ENCODE measurements at places on chromosomes 7 and 10.
A peak's percentile ranks its signal among the peaks of the same experiment; 100 is the strongest.

GRCh38 chr10:23191764-23192711, at the start of gene PTF1A:
Gene PTF1A (plus strand): TSS chr10:23192312. CDS start chr10:23192531, 219 bp downstream.
- H3K36me3 ChIP-seq: no peaks in the 10 kb centered on the region
- H3K4me3 ChIP-seq: no peak within 1 kb of the TSS
- H3K27me3 ChIP-seq: peaks cover 71% of the 10 kb centered on the region
- no peak within 1 kb of the TSS for H3K27ac ChIP-seq
- DNase-seq: no peak

DNA sequence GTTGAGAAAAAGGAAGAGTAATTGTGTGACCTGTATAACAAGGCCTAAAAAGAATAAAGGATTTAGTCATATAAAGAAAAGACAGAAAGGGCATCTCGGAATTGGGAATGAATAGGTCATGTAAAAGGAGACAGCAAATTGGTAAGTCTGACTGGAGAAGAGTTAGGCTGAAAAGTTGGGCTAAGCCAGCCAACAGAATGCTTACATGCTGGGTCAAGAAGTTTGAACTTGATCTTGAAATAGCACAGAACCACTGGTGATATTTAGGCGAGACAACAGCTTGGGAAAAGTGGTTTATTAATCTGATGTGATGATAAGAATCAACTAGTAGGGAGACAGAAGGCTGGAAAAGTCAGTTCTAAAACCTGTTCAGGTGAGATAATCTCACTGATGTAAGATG, 4.8 kb downstream of the IDE start:
- H3K4me3 ChIP-seq: no peak overlapping the region
- peaks cover 41% of the 10 kb centered on the region for H3K36me3 ChIP-seq
- DNase-seq: no peak
- peaks cover 28% of the 10 kb centered on the region for H3K4me1 ChIP-seq
- peaks cover 2% of the 10 kb centered on the region for H3K27me3 ChIP-seq

DNA sequence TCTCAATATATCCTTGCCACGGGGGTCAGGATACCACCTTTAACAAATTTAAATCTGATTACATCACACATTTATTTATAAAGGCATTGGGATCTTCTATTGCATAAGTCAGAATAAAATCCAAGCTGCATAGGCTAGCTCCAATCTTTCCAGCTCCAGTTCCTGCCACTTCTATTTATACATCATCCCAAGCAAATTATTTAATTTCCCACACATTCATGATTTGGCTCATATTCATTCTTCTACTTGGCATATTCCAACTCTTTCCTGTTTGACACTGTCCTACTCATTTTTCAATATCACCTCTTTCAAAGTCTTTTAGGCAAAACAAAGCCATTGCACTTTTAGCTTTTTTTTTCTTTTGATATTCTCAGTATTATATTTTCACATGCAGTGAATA, 579.0 kb upstream of the FZD8 start:
- H3K27ac ChIP-seq: no peak overlapping the region
- DNase-seq: no peak
- no peaks in the 10 kb centered on the region for H3K27me3 ChIP-seq
- no peak overlapping the region for H3K4me3 ChIP-seq
- H3K36me3 ChIP-seq: no peaks in the 10 kb centered on the region

DNA sequence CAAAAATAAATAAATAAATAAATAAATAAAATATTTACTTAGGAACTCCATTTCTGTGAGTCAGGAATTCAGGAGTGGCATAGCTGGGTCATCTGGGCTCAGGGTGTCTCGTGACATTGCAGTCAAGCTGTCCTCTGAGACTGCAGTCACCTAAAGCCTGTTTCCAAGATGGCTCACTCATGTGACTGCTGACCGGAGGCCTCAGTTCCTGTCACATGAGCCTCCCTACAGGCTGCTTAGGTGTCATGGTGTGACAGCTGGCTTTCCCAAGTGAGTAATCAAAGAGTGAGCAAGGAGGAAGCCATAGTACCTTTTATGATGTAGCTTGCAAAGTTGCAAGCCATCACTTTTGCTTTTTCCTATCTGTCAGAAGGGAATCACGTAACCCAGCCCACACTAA, 128.6 kb upstream of the KCTD7 start:
- peaks cover 4% of the 10 kb centered on the region for H3K27me3 ChIP-seq
- no peak overlapping the region for H3K27ac ChIP-seq
- H3K4me3 ChIP-seq: no peak overlapping the region
- H3K4me1 ChIP-seq: peaks cover 2% of the 10 kb centered on the region

- peaks cover 28% of the 10 kb centered on the region for H3K4me1 ChIP-seq
- peak overlapping the region; percentile 100 for H3K27ac ChIP-seq
- peak overlapping the region; percentile 98 for H3K4me3 ChIP-seq
- peaks cover 4% of the 10 kb centered on the region for H3K36me3 ChIP-seq
- no peaks in the 10 kb centered on the region for H3K27me3 ChIP-seq
- DNase-seq: peak; percentile 39
These were observed 1.3 kb upstream of the GRK5 start for GRCh38 chr10:119205894-119206602.

- H3K4me1 ChIP-seq: peaks cover 4% of the 10 kb centered on the region
- peaks cover 3% of the 10 kb centered on the region for H3K36me3 ChIP-seq
- no peak for DNase-seq
- no peak overlapping the region for H3K4me3 ChIP-seq
- H3K27ac ChIP-seq: no peak overlapping the region
- peaks cover 6% of the 10 kb centered on the region for H3K27me3 ChIP-seq
These were observed 19.5 kb downstream of the TSPAN33 start for GRCh38 chr7:129163875-129164544.

DNA sequence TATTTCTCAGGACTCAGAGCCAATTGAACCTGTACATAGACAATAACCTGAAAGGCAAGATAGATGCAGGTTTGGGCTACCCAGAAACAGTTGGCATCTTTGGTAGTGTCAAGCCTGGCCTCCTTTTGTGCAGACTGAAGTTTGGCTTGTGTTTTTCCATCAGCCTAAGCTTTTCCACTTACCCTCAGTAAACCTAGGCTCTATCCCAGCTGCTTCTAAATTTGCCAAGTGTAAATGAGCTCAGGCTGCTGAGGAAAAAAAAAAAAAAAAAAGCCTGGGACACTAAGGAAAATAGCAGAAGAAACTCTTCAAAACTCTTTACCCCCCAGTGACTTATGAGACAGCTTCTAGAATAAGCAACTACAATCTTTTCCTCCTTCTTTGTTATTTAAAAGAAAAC, 316.3 kb upstream of the SORCS1 start:
- no peak overlapping the region for H3K27ac ChIP-seq
- H3K27me3 ChIP-seq: no peaks in the 10 kb centered on the region
- no peak overlapping the region for H3K4me3 ChIP-seq
- no peaks in the 10 kb centered on the region for H3K4me1 ChIP-seq
- no peaks in the 10 kb centered on the region for H3K36me3 ChIP-seq
- DNase-seq: no peak

GRCh38 chr10:131852176-131852822, 48.5 kb upstream of the PPP2R2D start:
- no peaks in the 10 kb centered on the region for H3K27me3 ChIP-seq
- no peak overlapping the region for H3K27ac ChIP-seq
- no peaks in the 10 kb centered on the region for H3K4me1 ChIP-seq
- peaks cover 3% of the 10 kb centered on the region for H3K36me3 ChIP-seq

DNA sequence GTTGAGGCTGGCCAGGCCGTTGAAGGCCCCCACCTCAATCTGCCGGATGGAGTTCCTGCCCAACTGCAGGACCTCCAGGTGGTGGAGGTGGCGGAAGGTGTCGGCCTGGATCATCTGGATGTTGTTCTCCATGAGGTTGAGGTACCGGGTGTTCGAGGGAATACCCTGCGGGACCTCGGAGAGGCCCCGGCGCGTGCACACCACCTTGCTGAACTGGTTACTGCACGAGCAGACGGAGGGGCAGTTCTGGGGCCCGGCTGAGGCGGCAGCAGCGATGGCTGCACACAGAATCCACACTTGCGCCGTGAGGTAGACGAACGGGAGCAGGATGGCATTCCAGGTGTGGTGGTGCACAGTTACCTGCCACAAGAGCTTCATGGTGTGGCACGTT, 979 bp downstream of the LRRC4 start:
- peaks cover 3% of the 10 kb centered on the region for H3K4me1 ChIP-seq
- peaks cover 28% of the 10 kb centered on the region for H3K36me3 ChIP-seq
- H3K4me3 ChIP-seq: peak overlapping the region; percentile 68
- no peak overlapping the region for H3K27ac ChIP-seq
- peaks cover 20% of the 10 kb centered on the region for H3K27me3 ChIP-seq
- DNase-seq: no peak

DNA sequence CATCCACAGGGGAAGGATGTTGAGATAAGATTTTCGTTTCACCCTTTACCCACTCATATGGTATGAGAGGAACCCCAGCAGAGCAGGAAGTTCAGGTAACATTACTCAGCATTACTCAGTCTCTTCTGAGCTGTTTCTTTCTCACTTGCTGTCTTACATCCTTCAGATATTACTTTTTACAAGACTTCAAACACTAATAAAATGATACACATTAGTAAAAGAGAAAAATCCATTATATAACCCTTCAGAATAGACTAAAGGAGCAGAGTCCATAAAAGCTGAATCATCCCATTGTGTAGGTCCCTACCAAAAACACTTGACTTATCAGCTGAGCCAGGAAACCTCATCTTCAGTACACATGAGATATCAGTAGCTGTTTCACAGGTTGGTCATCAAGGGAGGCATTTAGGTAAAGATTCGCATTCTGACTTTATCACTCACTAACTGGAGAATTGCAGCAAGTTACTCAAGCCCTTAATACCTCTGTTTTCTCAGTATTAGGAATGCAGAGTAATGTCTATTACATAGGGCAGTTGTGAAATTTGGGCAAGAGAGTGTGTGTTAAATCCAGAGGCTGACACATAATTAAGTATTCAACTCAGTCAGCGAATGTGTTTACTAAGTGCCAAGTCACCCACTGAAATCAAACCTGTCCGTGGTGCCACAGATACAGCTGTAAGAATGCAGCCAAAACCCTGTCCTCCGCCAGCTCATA, 44.7 kb downstream of the KLF6 start:
- peaks cover 5% of the 10 kb centered on the region for H3K27me3 ChIP-seq
- no peaks in the 10 kb centered on the region for H3K36me3 ChIP-seq
- H3K27ac ChIP-seq: no peak overlapping the region
- no peak for DNase-seq
- H3K4me3 ChIP-seq: no peak overlapping the region

DNA sequence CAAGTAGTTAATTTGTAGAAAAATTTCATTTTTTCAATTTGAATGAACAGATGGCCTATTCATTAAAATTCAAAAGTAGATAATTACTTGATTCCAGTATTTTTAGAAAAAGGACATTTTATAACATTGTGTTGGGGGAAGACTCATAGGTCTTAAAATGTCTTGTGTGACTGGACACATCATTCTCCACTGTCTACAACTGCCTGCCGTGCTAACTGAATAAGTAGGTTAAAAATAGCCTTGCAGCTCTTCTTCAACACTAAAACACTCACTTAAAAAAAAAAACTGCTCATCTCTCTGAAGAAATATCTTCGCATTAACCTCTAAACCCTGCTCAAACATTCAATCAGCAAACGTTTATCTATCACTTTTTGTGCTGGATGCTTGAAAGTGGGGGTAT, 253.8 kb downstream of the CSTF2T start:
- no peak for DNase-seq
- peaks cover 1% of the 10 kb centered on the region for H3K27me3 ChIP-seq
- H3K4me3 ChIP-seq: no peak overlapping the region

- peak overlapping the region; percentile 94 for H3K27ac ChIP-seq
- no peak for DNase-seq
- peaks cover 48% of the 10 kb centered on the region for H3K4me1 ChIP-seq
- peaks cover 37% of the 10 kb centered on the region for H3K36me3 ChIP-seq
These were observed 72.8 kb downstream of the GNA12 start for GRCh38 chr7:2771274-2771731.

DNA sequence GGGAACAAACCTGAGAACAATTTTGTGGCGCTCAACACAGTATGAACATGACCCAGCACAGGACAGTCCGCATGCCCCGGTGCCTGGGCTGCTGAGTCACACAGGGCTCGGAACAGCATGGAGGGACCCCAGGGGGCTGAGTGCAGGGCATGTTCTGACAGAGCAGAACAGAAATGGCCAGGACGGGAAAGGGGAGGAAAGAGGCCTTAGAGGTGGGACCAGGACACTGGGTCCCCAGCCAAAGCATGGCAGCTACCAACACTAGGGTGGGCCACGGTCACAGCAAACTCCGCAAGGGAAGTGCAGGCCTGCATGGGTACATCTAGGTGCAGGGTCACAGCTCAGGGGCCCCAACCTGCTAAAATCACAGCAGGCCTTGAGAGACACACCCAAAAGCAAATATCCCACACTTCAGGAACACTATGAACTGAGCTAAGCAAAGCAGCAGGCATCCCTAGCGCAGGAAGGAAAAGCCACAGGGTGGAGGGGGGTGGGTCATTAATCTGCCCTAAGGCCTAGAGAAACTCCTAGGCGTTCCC, 5.6 kb downstream of the IMPDH1 start:
- no peak for DNase-seq
- peak overlapping the region; percentile 55 for H3K27ac ChIP-seq
- peaks cover 42% of the 10 kb centered on the region for H3K36me3 ChIP-seq

- H3K27ac ChIP-seq: no peak overlapping the region
- H3K27me3 ChIP-seq: no peaks in the 10 kb centered on the region
- no peak overlapping the region for H3K4me3 ChIP-seq
- peaks cover 10% of the 10 kb centered on the region for H3K4me1 ChIP-seq
- no peak for DNase-seq
- H3K36me3 ChIP-seq: no peaks in the 10 kb centered on the region
These were observed 17.3 kb downstream of the KLLN start for GRCh38 chr10:87846023-87846422.

GRCh38 chr10:126804396-126804795, 100.8 kb upstream of the DOCK1 start:
- no peak for DNase-seq
- no peaks in the 10 kb centered on the region for H3K27me3 ChIP-seq
- no peaks in the 10 kb centered on the region for H3K36me3 ChIP-seq
- no peak overlapping the region for H3K4me3 ChIP-seq
- H3K4me1 ChIP-seq: no peaks in the 10 kb centered on the region

GRCh38 chr10:32337350-32337749, 9.6 kb downstream of the EPC1 start:
- H3K4me1 ChIP-seq: peaks cover 77% of the 10 kb centered on the region
- H3K36me3 ChIP-seq: peaks cover 65% of the 10 kb centered on the region
- peak overlapping the region; percentile 32 for H3K27ac ChIP-seq
- no peak overlapping the region for H3K4me3 ChIP-seq

DNA sequence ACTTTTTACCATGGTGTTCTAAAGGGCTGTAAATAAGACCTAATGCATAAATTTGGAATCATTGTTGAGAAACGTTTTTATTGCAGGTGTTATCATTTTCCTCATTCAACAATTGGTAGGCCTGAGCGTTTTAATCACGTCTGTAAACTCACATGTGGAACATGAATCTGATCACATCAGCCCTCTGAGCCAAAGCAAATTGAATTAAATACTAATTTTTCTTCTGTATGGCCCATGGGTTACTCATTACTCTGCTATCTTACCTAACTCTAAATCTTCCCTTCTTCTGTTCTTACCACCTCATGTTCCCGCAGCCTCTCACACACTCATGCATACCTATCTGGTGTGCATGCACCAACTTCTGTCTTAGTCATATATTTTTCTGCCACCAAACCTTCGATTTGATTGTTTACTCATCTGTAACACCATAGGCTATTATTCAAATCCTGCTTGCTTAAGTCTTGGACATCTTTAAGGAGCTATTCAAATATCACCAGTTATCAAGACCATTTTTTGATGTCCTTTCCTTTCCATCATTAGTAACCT, 82.3 kb downstream of the NXPH1 start:
- no peaks in the 10 kb centered on the region for H3K27me3 ChIP-seq
- H3K4me3 ChIP-seq: no peak overlapping the region
- H3K27ac ChIP-seq: no peak overlapping the region
- no peaks in the 10 kb centered on the region for H3K36me3 ChIP-seq
- no peaks in the 10 kb centered on the region for H3K4me1 ChIP-seq
- no peak for DNase-seq

- no peak overlapping the region for H3K27ac ChIP-seq
- H3K27me3 ChIP-seq: peaks cover 5% of the 10 kb centered on the region
- H3K36me3 ChIP-seq: no peaks in the 10 kb centered on the region
- no peak overlapping the region for H3K4me3 ChIP-seq
These were observed 20.5 kb upstream of the SLC16A12 start for GRCh38 chr10:89555688-89556445.

Measured in activated T-helper 2 cell treated with anti-CD3 and anti-CD28 coated beads, Interferon-gamma antibody, Interleukin-2, Interleukin-4, amounts not matched to agents 10 μg/mL and 5 μg/mL and 100 μg/mL, durations not matched to agents 14 hours and 24 hours and 36 hours (primary cell).